Kasumi-1 (cell line): ENCODE measurements at places on chromosomes 12 and 14.

DNA sequence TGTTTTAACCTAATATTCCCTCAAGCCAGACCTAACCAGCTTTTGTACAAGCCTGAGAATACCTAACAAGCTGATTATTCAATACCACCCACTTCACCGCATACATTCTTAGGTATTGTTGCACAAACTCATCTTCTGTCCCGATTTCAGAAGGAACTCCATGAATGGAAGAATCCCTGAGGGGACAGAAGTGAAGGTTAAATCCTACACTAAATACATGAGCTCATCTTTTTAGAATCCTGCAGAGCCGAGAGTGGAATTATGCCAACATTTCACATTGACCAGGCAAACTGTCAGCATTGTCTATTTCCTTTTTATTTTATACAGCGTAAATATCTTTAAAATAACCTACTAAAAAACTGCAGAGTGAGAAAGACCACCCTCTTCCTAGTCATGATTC, 140.7 kb upstream of the PRICKLE1 start:
- no peak for DNase-seq

DNA sequence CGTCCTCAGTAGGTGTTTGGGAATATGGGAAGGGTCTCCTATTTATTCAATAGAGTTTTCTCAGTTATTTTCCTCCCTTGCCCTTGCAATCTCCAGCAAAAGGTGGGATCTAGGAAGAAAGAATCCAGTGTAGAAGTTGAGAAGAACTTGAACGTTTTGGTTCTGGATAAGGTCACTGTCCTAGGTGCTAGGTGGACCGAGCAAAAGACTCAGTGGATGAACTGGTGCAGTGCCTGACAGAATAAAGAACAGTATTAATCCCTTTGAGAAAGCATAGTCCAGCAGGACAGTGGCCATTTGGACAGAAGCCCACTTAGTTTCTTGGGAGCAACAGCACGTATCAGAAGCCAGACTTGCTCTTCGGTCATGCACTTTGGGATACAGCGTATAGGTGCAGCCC, 32.7 kb upstream of the LRTM2 start:
- DNase-seq, result no peak

GRCh38 chr12:38350342-38351174, 34.0 kb downstream of the ALG10B start:
- no peak for DNase-seq

- DNase-seq, result no peak
These were observed 65.8 kb downstream of the RIN3 start for GRCh38 chr14:92579244-92579936.

- peak; percentile 0 for DNase-seq
These were observed 59.3 kb downstream of the C14orf132 start for GRCh38 chr14:96098309-96098998.

DNA sequence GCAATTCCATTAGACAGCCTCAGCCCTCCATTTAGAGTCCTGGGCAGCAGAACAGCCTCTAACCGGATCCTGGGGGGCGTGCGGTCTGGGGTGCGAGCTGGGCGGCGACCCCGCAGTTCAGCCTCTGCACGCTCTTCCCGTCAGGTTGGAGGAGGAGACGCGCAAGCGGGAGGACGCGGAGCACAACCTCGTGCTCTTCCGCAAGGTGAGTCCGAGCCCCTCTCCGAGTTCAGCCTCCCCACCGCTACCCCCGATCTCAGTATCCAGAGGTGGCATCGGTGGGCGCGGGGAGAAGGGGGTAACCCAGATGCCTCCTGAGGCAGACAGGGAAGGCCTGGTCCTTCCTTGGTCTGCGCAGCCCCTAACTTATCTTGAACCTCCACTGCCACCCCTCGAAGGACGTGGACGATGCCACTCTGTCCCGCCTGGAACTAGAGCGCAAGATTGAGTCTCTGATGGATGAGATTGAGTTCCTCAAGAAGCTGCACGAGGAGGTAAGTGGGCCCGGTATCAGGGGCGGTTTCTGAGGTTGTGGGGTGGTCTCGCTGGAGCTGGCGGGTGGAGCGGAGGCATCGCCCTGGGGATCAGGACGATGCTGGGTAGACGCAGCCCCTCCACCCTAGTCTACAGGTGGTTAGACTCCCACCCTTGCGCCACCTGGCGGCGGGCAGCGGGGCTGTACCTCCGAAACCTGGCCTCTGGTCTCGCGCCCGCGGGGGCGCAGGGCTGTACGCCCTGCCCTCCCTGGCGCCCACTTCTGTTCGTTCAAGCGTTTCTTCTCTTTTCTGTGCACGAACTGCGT, 1.3 kb downstream of the PRPH start:
- peak; percentile 14 for DNase-seq

- DNase-seq, result no peak
These were observed 316.1 kb downstream of the SEC23A start for GRCh38 chr14:38786921-38787320.

GRCh38 chr12:53218551-53219291, 11.7 kb upstream of the ITGB7 start:
- DNase-seq, result no peak

- no peak for DNase-seq
These were observed 29.3 kb downstream of the HMGA2 start for GRCh38 chr12:65853489-65854157.

DNA sequence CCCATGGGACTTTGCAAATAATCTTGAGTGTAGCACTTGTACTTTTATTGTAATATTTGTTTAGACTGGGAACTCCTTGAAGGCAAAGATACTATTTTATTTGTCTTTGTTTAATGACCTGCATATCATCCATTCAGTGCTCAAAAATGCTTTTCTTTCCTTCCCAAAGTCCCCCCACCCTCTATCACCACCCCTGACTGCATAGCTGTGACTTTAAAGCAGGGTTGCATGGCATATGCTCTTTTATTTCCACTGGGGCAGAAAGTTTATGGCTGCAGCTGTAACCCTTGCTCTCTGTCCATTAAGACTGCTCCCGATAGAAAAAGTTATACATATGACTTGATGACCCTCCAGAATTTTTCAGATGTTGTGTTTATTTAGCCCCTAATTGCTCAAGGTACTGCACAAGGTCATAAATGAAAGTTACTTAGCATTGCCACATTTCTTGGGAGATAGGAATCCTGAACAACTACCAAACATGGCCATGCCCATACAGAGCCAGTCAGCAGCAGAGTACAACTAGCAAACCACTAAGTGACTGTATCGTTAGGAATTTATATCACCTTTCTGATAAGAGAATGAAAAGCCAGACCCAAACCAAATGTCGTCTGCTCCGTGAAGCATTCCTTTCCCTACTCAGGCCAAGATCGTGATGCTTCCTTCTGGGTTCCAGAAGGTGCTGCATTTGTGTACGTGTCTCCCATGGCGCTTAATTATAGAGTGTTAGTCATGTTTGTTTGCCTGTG, 114.3 kb downstream of the DIP2B start:
- no peak for DNase-seq

DNA sequence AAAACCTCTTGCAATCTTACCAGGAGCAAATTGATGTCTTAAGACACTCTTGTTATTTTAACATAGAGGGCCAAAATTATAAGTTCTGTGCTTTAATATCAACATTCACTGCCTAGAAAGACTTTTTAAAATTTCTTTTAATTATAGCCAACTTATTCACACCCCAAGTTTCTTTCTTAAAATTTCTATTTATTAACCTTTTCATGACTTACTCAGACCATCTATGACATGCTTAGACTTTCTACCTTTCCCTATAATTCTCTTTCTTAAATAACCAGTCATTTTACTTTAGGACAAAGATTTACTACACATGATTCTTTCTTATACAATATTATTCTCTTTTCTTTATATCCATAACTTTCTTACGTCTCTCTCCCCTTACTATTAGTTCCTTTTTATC, 220.4 kb downstream of the NUBPL start:
- DNase-seq, result peak; percentile 7

DNA sequence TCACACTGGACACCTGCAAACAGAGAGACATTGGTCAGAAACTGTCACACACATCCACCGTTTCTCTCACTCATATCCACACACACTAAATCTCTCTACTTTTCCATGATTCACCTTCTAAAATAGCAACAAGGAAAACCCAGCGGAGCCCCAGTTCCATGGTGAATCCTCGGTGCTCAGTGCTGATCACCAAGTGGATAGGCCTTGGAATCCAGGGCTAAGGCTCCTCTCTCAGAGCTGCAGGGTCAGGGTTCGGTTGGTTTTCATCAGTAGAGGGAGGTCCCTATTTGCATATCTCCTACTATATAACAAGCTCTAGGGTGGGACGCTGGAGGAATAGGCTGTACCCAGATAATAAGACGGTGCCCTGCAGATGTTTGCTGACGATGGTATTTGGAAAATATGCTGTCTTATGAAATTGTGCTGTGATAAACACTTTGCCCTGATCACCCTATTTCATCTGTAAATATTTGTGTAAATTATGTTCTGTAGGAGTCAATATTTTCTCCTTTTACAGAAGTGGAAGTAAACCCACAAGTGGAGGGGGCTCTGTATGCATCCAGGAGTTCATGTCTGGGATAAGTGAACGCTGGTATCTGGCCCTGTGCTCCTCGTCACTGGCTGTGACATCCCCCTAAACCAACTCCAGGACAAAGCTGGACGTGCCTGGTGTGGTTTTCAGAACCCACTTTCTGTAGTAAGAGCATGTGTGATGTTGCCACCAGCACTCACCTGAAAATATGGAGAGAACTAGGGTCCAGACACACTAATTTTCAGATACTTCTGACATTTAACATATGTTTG, 709.2 kb downstream of the TMEM121 start:
- no peak for DNase-seq

DNA sequence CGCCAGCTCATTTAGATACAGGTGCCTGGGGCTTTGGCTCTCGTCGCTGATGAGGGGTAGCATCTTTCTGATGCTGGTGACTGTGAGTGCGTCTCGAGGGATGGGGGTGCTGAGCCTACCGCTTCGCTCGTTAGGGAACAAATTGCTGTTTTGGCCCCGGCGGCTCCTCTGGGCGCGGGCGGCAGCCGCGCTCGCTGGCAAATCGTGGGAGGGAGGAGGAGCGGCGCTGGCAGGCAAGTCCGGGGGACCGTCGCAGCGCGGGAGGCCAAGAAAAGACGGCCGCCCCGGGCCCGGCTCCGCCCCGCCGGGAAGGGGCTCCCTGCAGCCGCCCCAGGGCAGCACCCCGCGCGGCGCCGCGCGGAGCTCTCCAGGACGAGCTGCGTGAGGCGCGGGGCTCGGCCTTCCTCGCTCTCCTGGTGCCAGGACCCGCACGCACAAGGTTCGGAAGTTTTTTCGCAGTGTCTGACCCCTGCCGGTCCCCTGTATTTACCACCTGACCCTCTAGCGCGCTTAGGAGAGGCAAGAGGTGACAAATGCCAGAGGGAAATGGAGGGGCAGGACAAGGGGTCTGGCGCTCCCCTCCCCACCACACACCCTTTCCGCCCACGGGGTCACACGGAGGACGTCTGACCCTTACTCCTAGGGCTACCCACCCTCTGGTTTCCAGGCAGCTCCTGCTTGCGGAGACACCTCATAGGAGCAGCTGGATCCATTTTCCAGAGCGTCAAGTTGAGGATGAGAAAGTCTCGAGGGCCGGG, 899 bp upstream of the KCNH3 start:
- no peak for DNase-seq

- DNase-seq, result no peak
These were observed 5.4 kb downstream of the EGLN3 start for GRCh38 chr14:33945210-33946088.

DNA sequence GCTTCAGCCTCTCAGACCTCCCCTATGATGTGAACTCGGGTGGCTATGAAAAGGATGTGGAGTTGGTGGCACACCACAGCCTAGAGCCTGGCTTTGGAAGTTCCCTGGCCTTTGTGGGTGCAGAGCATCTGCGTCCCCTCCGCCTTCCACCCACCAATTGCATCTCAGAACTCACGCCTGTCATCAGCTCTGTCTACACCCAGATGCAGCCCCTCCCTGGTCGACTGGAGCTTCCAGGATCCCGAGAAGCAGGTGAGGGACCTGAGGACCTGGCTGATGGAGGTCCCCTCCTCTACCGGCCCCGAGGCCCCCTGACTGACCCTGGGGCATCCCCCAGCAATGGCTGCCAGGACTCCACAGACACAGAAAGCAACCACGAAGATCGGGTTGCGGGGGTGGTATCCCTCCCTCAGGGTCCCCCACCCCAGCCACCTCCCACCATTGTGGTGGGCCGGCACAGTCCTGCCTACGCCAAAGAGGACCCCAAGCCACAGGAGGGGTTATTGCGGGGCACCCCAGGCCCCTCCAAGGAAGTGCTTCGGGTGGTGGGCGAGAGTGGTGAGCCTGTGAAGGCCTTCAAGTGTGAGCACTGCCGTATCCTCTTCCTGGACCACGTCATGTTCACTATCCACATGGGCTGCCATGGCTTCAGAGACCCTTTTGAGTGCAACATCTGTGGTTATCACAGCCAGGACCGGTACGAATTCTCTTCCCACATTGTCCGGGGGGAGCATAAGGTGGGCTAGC, 7.0 kb upstream of the RPS26 start:
- no peak for DNase-seq

DNA sequence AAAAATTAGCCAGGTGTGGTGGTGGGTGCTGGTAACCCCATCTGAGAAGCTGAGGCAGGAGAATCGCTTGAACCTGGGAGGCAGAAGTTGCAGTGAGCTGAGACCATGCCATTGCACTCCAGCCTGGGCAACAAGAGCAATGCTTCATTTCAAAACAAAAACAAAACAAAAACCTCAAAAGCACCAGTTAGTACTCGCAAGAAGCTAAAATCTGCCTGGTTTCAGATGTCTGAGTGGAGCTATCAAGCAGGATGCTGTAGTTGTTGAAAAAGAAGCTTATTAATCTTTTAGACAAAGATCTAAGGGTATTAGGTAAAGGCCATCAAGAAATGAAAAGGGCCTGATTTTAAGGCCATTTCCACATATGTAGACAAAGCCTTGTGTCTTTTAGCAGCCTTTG, 50.9 kb downstream of the SUPT16H start:
- DNase-seq, result no peak

- no peak for DNase-seq
These were observed 60.3 kb downstream of the ATP2B1 start for GRCh38 chr12:89648211-89648930.

DNA sequence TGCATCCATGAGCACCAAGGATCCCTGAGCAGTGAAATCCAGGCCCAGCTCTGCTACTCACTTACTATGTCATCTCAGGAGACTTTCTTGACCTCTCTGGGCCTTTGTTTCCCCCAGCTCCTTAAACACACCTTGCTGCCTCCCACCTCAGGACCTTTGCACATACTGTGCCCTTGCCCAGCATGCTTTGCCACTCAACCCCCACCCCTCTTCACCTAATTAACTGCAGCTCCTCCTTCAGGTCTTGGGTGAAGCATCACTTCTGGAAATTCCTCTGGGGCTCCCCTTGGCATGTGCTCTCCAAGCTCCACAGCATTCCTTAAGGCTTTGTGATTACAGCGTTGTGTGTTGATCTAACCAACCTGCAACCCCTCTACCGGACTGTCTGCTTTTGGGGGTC, 15.9 kb downstream of the WSCD2 start:
- no peak for DNase-seq
